H4 (cell line): ENCODE measurements at places on chromosomes 2 and 18. TPM values are rescaled to one million over a fixed set of nuclear protein-coding genes. Genes with fewer than 3 reads are reported as not detected.

- no peak for DNase-seq
Observed at GRCh38 chr2:170643346-170643745, 71.8 kb upstream of the SP5 start.

The FAP gene
- 2.1 and 3.3 TPM in 2 replicates for total RNA-seq

DNA sequence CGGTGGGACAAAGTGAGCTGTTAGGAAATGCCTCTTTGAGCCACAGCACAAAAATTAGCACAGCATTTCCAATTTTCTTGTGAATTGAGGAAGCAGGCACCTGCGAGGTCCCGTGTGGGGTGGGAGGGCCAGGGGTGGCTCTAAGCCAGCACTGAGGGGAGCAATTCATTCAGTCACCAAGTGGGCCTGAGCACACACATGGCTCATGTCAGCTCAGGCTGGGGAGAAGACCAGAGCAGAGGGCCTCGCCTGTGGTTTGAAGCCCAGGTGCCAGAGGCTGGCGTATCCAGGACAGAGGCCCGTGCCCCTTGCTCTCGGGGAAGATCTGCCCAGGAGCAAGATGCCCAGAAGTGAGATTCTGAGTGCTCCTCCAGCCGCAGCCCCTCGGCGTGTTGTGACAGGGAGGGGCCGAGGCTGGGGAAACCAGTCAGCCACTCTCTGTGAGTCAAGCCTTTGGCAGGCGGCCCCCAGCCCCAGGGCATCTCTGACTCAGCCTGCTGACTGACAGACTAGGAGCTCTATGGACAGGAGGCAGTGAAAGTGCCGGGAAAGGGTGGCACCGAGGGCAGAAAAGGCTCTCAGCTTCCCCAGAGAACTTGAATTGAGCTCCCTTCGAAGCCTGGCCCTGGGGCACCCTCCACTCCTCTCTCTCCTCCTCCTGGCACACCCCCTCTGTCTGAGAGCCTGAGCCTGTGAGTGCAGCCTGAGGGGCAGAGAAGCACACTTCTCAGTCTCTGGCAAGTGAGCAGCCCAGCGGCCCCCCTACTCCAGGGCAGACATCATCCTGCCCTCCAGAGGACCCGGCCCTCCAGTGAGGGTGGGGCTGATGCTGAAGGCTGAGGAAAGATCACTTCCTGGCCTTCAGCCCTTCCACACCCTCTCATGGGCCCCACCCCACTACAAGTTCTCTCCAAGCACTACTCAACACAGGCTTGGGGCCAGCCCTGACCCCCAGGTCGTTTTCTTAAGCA lies 32.3 kb downstream of the CYP26B1 start:
- DNase-seq = peak; percentile 93

DNA sequence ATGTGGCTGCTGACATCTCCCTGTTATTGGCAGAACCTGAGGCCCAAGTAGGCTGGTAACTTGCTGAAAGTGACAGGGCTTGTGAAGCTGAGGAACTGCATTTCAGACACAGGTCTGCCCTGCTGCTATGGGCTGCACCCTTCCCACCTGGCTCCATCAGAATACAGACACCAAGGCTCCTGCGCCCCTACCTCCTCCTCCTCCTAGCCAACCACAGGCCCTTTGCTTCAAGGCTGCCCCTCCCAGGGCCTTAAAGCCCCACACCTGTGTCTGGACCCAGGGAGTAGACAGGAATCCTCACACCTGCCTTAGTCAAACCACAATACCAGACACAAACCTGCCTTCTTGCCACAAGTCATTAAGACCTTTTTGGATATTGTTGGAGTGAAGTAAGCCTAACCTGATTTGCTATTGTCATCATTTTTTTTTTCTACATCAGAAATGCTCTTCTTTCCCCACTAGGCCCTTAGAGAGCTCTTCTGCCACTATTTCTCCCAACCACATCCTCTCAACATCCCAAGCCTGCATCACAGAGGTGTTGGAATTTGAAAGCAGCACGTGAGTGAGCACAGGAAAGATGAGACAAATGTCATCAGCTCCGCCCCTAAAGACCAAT lies 489.7 kb downstream of the EIPR1 start:
- no peak for DNase-seq
